ENCODE measurements at places on chromosomes 1 and 21.

GRCh38 chr1:244210884-244211558 lies 159.9 kb downstream of the ZBTB18 start:
- DNase-seq, result no peak

- DNase-seq, result peak; percentile 34
These were observed 15.1 kb upstream of the EPB41 start for GRCh38 chr1:28899267-28899666.

- DNase-seq, result no peak
These were observed 31.4 kb upstream of the WASF2 start for GRCh38 chr1:27521336-27521831.

- DNase-seq, result peak; percentile 30
These were observed 302.4 kb downstream of the PTGER3 start for GRCh38 chr1:70745199-70745598.

- DNase-seq, result no peak
These were observed 197.8 kb upstream of the GALNT2 start for GRCh38 chr1:229869240-229869639.

- no peak for DNase-seq
These were observed 17.8 kb downstream of the YBX1 start for GRCh38 chr1:42700006-42700405.

- no peak for DNase-seq
These were observed 148.4 kb downstream of the GPATCH2 start for GRCh38 chr1:217482356-217483102.

DNA sequence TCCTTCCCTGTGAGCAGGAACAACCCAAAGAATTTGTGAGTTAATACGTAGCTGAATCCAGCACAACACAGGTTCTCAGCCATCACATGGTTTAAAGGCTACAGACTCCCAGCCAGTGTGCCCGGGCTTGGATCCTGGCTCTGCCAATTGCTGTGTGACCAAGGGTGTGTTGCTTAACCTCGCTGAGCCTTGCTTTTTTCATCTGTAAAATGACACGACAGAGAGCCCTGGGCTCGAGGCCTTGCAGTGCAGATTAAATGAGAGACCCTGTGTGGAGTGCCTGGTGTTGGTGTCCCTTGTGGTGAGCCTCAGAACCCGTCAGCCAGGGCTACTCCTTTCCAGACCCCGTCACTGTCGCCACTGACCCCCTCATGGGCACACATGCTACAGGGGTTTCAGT lies 39.4 kb downstream of the CHAF1B start:
- no peak for DNase-seq

DNA sequence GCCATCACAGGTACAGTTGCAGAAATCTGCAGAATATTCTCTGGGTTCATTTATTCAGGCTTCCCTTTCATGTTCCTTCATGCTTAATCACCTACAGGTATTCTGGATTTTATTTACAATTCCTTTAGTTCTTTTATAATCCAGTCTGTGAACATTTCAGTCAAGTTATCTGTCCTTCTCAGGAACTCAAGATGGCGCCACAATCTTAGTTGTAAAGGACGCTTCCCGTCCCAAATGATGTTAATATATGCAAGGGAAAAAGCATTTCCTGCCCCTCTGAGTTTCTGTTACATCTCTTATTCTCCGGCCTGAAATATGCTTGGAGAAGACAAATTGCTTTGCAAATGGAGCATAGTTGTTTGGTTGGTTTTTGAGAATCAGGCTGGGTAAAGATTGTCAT lies 19.3 kb downstream of the F3 start:
- peak; percentile 38 for DNase-seq

DNA sequence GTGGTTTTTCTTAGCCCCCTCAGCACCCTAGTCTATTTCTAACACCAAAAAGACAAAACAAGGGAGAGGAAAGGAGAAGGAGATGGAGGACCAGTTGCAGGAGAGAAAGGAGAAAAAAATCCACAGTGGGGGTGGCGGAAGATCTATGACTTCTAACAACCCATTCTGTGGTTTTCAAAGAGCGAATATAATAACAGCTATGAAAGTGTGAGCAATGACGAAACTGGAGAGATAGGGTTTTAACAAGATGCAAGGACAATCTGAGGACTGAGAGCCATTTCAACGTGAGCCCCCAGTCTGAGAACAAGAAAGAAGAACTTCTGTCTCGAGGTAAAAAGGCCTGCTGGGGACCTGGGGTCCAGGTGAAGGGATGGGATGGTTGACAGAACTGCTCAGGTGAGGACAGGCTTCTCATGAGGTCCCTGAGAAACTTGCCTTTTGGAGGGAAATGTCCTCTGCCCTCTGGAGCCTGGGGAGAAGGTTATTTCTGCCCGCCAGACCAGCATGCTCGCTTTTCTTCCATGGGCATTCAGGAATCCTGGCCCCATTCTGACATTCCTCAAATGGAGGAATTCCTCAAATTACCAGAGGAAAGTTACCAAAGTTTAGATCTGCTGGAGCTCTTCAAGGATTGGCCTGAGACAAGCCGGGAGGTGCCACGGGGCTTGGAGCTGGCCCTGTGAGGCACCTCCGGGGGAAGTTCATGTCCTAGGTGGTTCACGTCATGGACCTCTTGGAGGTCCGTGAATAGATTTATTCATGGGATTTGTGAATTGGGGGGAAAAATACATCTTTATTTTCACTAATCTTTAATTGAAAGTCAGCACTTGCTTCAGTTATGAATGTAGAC lies at the start of gene CD160:
Gene CD160, plus strand, starts transcription at position 270 of the 850 bp plus-strand sequence. CDS start 8,829 bp downstream, outside the sequence.
- no peak for DNase-seq
